ENCODE measurements at places on chromosomes 7 and 10. TPM values are rescaled to one million over a fixed set of nuclear protein-coding genes. Genes with fewer than 3 reads are reported as not detected.

Gene GBF1
- total RNA-seq: 26.4 TPM

Gene ZKSCAN1
- 9.0 TPM for total RNA-seq

Gene TMED4
- 51.4 TPM for total RNA-seq

Gene SVOPL
- total RNA-seq: not detected

Gene DKK1
- total RNA-seq: 408 TPM

Gene GIMAP7
- not detected for total RNA-seq

Gene SP4
- 1.3 TPM for total RNA-seq

Gene MALRD1
- total RNA-seq: not detected

Gene KIN
- 11.2 TPM for total RNA-seq

Gene LLCFC1
- total RNA-seq: not detected

Gene IFIT1B
- total RNA-seq: not detected

Gene STAG3
- 0.18 TPM for total RNA-seq

Gene SAP25
- total RNA-seq: 0.44 TPM

Gene GPR37
- total RNA-seq: 0.73 TPM

Gene KCNMA1
- 65.1 TPM for total RNA-seq

Gene AGBL3
- total RNA-seq: 1.4 TPM

Gene ASIC3
- total RNA-seq: 9.9 TPM

Gene CUZD1
- 1.3 TPM for total RNA-seq

Gene BAIAP2L1
- 38.0 TPM for total RNA-seq

Gene CHAT
- not detected for total RNA-seq

Gene BICC1
- total RNA-seq: 25.8 TPM

Gene C10orf143
- total RNA-seq: 0.86 TPM

Gene LRRC17
- total RNA-seq: 0.09 TPM

Gene H2BK1
- total RNA-seq: not detected

Gene CPVL
- total RNA-seq: 0.53 TPM

Gene TRIM4
- total RNA-seq: 24.8 TPM

Gene CPXM2
- total RNA-seq: not detected

Gene HNRNPH3
- 182 TPM for total RNA-seq

Gene MYPN
- total RNA-seq: 1.9 TPM
